ENCODE measurements at places on chromosomes 5 and 9.

GRCh38 chr5:136080113-136080482 is 51.3 kb downstream of the TGFBI start:
- H3K4me3 ChIP-seq: peak overlapping the region; percentile 27
- H3K4me1 ChIP-seq: no peaks in the 10 kb centered on the region
- no peak overlapping the region for H3K27ac ChIP-seq
- DNase-seq: no peak
- peaks cover 22% of the 10 kb centered on the region for H3K27me3 ChIP-seq
- no peaks in the 10 kb centered on the region for H3K36me3 ChIP-seq

DNA sequence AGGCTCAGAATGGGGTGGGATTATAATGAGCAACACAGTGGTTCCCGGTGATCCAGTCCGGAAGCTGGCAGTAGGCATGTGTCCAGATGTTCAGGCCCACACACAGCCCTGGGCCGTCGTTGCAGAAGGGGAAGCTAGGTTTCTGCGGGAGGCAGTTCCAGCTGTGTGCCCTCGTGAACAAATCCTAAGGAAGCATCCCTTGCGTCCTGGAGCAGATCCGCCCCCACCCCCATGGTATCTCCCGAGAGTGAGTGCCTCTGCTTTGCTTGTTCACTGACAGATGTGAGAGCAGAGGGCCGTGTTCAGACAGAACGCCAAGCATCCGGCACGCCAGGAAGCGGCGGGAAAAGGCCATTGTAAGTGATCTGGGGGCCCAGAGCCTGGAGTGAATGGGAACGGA is 104.8 kb downstream of the PDE6A start:
- no peak overlapping the region for H3K27ac ChIP-seq
- no peaks in the 10 kb centered on the region for H3K4me1 ChIP-seq
- H3K4me3 ChIP-seq: no peak overlapping the region
- DNase-seq: no peak
- H3K27me3 ChIP-seq: no peaks in the 10 kb centered on the region

- no peaks in the 10 kb centered on the region for H3K4me1 ChIP-seq
- H3K27me3 ChIP-seq: no peaks in the 10 kb centered on the region
- H3K36me3 ChIP-seq: no peaks in the 10 kb centered on the region
- no peak overlapping the region for H3K27ac ChIP-seq
Measured at GRCh38 chr5:20307391-20307790, 319.4 kb upstream of the CDH18 start.

- no peaks in the 10 kb centered on the region for H3K36me3 ChIP-seq
- peaks cover 3% of the 10 kb centered on the region for H3K4me1 ChIP-seq
- H3K27ac ChIP-seq: no peak overlapping the region
- H3K4me3 ChIP-seq: no peak overlapping the region
- H3K27me3 ChIP-seq: no peaks in the 10 kb centered on the region
Measured at GRCh38 chr9:70439991-70440706, 25.7 kb upstream of the KLF9 start.

- H3K27ac ChIP-seq: no peak overlapping the region
- no peaks in the 10 kb centered on the region for H3K27me3 ChIP-seq
- DNase-seq: no peak
- no peak overlapping the region for H3K4me3 ChIP-seq
- no peaks in the 10 kb centered on the region for H3K4me1 ChIP-seq
Measured at GRCh38 chr5:51039424-51040329, 343.6 kb upstream of the ISL1 start.

Measured in CD8-positive, alpha-beta memory T cell (primary cell).